ENCODE measurements at places on chromosomes 12 and 14. TPM values are rescaled to one million over a fixed set of nuclear protein-coding genes. Genes with fewer than 3 reads are reported as not detected.

The KLHL33 gene
- 0.07 TPM for polyA plus RNA-seq

The KRT73 gene
- polyA plus RNA-seq: not detected

The PCED1B gene
- 1.2 TPM for polyA plus RNA-seq

The E2F7 gene
- polyA plus RNA-seq: 1.5 TPM

The KCNMB4 gene
- polyA plus RNA-seq: 0.33 TPM

The PNMA1 gene
- polyA plus RNA-seq: 13.2 TPM

The NEMP1 gene
- 3.0 TPM for polyA plus RNA-seq

The OVCH1 gene
- 0.02 TPM for polyA plus RNA-seq

The SYNJ2BP gene
- polyA plus RNA-seq: 6.3 TPM

The SIX1 gene
- not detected for polyA plus RNA-seq

The ZBTB42 gene
- 5.0 TPM for polyA plus RNA-seq

The FOXG1 gene
- polyA plus RNA-seq: 0.12 TPM

Data from esophagus (tissue), 2 donors.